ENCODE measurements at places on chromosomes 2 and 18. TPM values are rescaled to one million over a fixed set of nuclear protein-coding genes. Genes with fewer than 3 reads are reported as not detected.

Gene CELF4
- not detected for total RNA-seq

Gene SNRNP27
- 8.8 TPM for total RNA-seq

Gene ELMOD3
- 10.8 TPM for total RNA-seq

Gene UPP2
- total RNA-seq = not detected

Gene TANC1
- total RNA-seq = 12.9 TPM

Gene DYSF
- under 0.01 TPM for total RNA-seq

Gene EFR3B
- 0.90 TPM for total RNA-seq

Data from IMR-90 (cell line).